Cerebellar nuclear complex (tissue), 1 donor: ENCODE measurements at places on chromosomes 13 and 19.

DNA sequence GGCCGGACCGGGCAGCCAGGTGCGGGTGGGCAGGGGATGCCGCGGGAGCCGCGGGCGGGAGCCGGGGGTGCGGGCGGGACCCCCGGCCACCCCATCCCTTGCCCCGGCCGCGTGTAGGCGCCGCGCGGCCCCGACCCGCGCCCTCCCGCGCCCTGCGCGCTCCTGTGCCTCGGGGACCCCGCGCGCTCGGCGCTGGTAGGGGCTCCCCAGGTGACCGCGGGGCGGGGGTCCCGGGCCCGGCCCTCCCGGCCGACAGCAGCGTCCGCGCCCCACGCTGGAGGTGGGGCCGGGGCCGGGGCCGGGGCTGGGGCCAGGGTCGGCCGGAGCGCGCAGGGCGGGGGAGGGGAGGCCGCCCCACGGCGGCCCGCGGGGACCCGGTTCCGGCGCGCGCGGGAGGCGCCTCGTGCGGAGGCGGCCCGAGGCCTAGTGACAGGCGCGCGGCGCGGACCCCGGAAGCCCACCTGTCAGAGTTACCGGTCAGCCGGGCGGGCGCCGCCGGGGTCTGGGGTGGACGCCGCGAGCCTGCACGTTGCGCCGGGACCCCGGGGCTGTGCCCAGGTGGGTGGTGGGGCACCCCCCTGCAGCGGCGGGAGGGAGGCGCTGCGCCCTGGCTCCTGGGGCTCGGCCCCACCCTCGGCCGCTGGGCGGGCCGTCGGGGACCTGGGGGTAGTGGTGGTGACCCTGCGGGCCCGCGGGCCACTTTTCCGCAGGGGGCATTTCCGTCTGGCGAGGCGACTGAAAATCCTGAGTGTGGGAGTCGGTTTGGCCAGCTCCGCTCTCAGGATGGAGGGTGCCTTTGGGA is 518 bp downstream of the TFDP1 start:
- no peak for DNase-seq

DNA sequence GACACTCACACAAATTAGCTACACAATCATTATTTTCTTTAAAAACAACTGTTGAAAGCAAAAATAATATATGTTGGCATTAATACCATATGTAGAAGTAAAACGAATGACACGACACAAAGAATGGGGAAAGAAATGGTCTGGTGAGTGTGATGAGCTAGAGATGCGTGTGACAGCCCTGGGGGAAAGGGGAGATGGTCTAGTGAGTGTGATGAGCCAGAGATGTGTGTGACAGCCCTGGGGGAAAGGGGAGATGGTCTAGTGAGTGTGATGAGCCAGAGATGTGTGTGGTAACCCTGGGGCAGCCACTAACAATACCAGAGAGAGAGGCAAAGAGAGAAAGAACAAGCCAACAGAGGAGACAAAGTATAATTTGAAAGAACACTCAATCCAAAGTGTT is 22.3 kb upstream of the LAMP1 start:
- DNase-seq: no peak

GRCh38 chr13:66875264-66875663 is 354.9 kb downstream of the PCDH9 start:
- DNase-seq: no peak

- no peak for DNase-seq
Measured at GRCh38 chr13:33846303-33847062, 28.5 kb downstream of the RFC3 start.
